ENCODE measurements at places on chromosomes 2 and 18.

GRCh38 chr2:232535761-232536530 lies 3.5 kb upstream of the CHRNG start:
- no peak for DNase-seq

DNA sequence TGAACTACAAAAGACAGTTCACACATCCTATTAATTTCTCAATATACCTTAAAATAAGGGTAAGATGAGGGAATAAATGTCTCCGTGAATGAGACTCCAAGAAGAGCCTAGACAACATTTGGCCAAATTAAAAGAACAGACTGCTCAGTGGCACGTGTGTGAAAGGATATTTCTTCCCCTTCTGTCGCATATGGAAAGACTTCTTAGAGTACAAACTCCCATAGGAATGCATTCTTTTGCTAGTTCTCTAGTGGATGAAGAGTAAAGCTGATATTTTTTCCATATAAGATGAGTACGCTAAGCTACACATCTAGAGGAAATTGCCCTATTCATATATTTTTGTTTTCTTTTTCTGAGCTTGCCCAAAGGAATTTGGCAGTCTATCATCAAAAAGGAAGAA lies 710.0 kb upstream of the ID2 start:
- DNase-seq = no peak

DNA sequence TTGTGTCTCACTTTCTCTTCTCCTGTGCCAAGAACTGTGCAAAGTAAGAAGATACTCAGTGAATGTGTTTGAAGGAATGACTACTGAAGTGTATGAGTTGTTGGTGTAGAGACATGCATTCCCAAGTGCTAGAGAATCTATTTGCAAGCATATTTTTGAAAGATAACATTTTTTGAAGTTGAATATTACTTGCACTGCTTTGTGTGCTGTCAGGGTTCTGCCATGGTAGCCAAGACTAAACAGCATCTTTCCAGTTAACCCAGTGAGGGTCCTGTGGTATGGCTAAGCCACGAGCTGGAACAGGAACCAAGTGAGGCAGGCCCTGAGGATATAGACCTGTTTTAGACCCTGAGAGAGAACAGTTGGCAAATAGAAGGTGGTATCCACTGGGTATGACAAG lies 35.2 kb upstream of the EFEMP1 start:
- DNase-seq = no peak

GRCh38 chr2:109447251-109447661 lies 166.5 kb downstream of the SEPTIN10 start:
- no peak for DNase-seq

- DNase-seq = no peak
Measured at GRCh38 chr2:72415781-72416475, 268.3 kb upstream of the CYP26B1 start.

- no peak for DNase-seq
Measured at GRCh38 chr2:16653799-16654198, 11.8 kb downstream of the CYRIA start.

- DNase-seq = no peak
Measured at GRCh38 chr2:150612957-150613710, 125.7 kb upstream of the RND3 start.

GRCh38 chr2:180124273-180125139 lies 117.4 kb upstream of the CWC22 start:
- DNase-seq = no peak

GRCh38 chr2:119352357-119352756 lies 14.3 kb downstream of the C2orf76 start:
- DNase-seq = no peak

- no peak for DNase-seq
Measured at GRCh38 chr2:45688479-45689298, 37.2 kb downstream of the PRKCE start.

DNA sequence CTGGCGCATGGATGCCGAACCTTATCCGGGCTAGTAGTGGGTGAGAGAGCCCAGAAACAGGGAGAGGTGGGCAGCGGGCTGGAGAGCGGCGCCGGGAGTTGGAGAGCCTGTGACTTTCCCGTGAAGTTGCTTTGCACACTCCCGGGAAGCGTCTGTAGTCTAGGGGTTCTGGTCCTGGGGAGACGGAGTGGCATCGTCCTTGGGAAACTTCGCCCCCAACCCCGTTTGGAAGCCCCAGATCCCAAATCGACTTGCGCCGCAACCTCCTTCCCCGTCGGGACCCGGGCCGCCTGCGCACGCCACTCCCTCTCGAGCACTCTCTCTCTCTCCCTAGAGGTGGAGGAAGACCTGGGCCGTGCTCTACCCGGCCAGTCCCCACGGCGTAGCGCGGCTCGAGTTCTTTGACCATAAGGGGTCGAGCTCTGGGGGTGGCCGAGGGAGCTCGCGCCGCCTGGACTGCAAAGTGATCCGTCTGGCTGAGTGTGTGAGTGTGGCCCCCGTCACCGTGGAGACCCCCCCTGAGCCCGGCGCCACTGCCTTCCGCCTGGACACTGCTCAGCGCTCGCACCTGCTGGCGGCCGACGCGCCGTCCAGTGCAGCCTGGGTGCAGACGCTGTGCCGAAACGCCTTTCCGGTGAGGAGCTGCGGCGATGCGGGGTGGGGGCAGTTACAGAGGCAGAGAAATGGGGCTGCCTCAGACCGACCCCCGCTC lies 456 bp downstream of the DOK1 start:
- no peak for DNase-seq
